ENCODE measurements at places on chromosomes 13 and 19.

GRCh38 chr13:22168437-22169190 is 497.7 kb downstream of the FGF9 start:
- no peak for DNase-seq

DNA sequence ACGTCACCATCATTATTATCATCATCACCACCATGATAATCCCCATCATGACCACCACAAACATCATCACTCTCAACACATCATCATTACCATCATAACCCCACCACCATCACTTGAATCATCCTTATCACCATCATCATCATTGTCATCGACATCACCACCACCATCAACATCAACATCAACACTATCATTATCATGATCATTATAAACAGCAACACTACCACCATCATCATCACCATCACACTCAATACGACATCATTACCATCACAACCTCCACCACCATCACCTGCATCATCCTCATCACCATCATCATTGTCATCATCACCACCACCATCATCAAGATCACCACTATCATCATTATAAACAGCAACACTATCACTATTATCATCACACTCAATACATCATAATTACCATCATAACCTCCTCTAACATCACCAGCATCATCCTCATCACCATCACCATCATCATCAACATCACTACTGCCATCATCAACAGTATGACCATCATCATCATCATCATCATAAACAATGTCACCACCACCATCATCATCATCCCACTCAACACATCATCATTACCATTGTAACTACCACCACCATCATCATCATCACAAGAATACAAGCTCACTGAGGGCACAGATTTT is 78.7 kb downstream of the MBD3L1 start:
- no peak for DNase-seq

- no peak for DNase-seq
These were observed 53.5 kb downstream of the RFC3 start for GRCh38 chr13:33871207-33872004.

DNA sequence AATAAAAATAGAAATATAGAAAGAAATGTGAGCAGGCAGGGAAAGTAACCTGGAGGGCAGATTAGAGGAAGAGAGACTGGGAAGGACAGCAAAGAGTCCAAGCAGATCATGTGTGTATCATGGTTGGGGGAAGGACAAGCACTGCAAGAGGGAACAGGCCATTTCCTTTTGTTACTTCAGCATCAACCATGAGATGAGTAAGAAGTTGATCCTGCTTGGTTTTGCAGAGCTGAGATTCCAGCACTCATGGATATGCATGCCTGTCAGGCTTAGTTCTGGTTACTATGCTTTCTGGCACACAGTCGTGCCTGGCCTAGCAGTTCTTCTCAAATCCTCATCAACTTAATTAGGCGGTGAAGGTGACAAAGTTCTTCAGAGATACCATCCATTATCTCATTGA is 18.1 kb downstream of the NALCN start:
- DNase-seq = no peak

DNA sequence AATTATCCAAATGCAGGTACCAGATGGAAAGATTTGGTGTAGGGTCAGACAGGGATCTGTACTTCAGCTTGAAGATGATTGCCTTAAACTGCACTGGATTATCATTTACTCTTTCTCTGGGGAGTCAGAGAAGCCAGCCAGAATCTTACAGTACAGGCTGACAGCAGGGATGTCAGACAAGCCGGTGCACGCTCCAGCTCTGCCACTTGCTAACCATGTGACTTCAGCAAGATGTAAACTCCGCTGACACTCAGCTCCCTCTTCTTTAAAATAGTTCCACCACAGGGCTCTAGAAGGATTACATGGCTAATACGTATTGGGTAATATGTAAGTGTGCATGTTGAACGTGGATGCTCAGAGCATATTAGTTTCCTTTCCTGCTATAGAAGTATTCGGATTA is 251.4 kb upstream of the MAB21L1 start:
- no peak for DNase-seq
